ENCODE measurements at places on chromosomes 3 and 15.

GRCh38 chr3:170602556-170602955 is 16.7 kb upstream of the SLC7A14 start:
- no peak for DNase-seq

DNA sequence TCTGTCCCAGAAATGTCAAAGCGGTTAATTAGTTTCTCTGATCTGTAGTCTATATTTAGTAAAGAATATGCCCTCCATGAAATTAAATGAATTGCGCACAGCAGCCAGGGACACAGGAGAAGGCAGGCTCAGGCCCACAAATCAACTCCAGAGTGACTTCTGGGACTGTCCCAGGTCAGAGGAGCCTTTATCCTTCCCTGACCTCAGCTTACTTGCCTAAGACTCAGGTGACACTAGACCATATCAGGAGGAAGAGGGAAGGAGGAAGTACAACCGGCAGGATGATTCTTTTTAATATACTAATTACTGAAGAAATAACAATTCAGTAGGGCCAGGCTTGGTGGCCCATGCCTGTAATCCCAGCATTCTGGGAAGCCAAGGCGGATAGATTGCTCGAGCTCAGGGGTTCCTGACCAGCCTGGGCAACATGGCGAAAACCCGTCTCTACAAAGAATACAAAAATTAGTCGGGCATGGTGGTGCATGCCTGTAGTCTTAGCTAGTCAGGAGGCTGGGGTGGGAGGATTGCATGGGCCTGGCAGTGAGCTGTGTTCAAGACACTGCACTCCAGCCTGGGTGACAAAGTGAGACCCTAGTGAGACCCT is 1.8 kb upstream of the GPR15 start:
- no peak for DNase-seq

GRCh38 chr3:112320691-112321090 is 12.3 kb upstream of the CD200 start:
- no peak for DNase-seq

GRCh38 chr3:119292666-119293065 is 1.5 kb upstream of the ARHGAP31 start:
- no peak for DNase-seq

- DNase-seq: no peak
These were observed 12.8 kb downstream of the CHST2 start for GRCh38 chr3:143132246-143132980.
